Stimulated activated CD4-positive, alpha-beta T cell treated with anti-CD3 and anti-CD28 coated beads, TNF-alpha, amount 100 ng/mL, for 48 hours (primary cell): ENCODE measurements at places on chromosomes 16 and 17.

DNA sequence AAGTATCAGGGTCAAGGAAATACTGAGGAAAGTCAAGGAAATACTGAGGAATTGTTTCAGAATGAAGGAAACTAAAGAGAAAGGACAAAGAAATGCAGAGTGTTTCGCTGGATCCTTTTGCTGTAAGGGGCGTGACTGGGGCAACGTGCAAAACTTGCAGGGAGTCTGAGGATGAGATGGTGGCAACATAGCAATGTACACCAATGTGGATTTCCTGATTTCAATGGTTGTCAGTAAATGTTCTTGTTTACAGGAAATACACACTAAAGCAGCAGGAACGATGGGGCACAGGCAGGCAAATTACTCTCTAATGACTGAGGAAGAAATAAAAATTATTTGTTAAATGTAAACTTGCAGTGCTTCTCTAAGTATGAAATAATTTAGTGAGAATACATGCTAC lies 34.4 kb downstream of the ZZEF1 start:
- DNase-seq = no peak

- no peak for DNase-seq
Measured at GRCh38 chr16:27646806-27647205, 96.9 kb downstream of the KATNIP start.

DNA sequence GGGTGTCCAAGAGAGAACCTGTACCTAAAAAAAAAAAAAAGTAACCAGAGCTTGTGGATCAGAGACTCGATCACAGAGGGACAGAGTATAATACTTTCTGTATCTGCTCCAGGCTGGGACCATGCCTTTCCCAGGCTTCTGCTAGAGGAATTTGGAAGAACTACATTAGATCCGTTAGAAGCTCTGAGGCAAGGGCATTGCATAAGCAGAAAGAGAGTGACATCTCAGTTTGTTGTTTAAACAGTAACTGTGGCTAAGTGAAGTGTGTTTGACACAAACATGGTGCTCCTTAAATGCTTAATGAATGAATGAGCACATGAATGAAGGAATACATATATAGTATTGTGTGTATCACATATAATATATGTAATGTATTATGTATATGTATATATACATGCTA lies 131.2 kb downstream of the HS3ST3B1 start:
- DNase-seq = no peak

GRCh38 chr17:45650561-45650960 lies 133.6 kb upstream of the CRHR1 start:
- no peak for DNase-seq

GRCh38 chr17:82107341-82107860 lies 9.4 kb upstream of the FASN start:
- DNase-seq = no peak

DNA sequence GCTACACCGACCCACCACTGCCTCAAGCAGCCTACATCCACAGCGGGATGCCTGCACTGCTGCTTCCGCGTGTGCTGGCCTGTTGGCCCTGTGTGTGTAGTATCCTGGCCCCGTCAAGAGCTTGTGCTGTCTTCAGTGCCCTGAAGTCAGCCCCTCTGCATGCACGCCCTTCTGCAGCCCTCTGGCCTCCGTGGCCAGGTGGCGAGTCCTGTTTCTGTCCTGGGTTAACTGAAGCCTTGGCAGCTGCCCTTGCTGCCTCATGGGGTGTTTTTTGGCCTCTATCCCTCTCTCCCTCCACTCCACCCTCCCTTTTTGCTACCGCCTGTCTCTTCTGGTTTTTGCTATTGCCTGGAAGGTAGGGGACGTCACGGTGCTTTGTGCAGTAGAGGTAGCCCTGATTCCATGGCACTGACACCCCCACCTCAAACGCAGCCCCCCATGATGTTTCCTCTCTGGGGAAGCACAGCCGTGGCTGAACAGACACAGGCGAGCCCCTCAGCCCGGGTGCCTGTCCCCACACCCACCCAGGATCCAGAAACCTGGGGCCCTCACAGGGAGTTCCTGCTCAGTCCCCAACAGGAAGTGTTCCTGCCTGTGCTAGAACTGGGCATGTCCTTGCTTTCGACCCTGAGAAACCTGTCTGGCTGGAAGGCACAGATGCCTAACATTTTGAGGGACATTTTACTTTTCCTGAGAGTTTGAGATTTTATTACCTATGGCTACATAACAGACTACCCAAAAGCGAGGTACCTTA lies 18.8 kb upstream of the AMZ2 start:
- DNase-seq = no peak

DNA sequence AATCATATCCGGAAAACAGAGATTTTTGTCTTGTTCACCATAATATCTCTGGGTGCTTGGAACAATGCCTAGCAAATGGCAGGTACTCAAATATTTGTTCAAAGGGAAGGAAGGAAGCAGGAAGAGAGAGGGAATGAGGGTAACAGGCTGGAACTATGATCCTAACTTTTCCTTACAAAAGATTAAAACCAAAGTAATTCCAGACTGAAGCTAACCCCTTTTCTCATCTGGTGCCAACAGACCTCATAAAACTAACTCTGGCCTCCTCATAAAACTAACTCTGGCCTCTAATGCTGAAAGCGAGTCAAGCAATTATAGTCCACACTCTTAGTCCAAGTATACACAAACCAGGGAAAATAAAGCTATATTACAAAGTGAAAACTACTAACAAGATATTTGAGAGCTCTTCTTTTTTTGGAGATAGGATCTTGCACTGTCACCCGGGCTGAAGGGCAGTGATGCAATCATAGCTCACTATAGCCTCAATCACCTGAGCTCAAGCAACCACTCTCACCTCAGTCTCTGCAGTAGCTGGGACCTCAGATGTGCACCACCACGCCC lies 84.6 kb downstream of the KANSL1 start:
- DNase-seq = no peak

DNA sequence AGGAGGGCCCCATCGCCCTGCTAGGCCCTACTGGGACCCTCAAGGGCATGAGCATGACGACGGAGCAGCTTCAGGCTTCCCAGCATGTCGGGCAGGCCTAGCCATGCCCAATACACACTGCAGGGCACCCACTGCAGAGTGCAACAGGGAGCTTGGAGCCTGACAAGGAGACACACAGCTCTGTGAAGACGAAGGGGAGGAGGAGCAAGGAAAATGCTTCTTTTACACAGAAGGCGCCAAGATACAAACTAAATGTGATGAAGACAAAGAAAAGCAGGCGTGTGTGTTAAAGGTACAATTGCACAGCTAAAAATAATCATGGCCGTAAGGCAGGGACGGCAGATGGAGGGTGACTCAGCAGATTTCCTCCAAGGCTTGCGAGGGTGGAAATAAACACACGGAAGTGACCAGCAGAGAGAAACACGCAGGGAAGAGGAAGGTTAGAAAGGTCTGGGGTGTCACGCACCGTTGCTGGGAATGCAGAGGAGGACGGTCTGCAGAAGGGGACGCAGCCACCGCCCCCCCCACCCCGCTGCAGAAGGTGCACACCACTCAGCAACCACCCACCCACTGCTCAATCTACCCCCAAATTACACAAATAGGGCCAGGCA lies 108.5 kb downstream of the ZNF778 start:
- no peak for DNase-seq

DNA sequence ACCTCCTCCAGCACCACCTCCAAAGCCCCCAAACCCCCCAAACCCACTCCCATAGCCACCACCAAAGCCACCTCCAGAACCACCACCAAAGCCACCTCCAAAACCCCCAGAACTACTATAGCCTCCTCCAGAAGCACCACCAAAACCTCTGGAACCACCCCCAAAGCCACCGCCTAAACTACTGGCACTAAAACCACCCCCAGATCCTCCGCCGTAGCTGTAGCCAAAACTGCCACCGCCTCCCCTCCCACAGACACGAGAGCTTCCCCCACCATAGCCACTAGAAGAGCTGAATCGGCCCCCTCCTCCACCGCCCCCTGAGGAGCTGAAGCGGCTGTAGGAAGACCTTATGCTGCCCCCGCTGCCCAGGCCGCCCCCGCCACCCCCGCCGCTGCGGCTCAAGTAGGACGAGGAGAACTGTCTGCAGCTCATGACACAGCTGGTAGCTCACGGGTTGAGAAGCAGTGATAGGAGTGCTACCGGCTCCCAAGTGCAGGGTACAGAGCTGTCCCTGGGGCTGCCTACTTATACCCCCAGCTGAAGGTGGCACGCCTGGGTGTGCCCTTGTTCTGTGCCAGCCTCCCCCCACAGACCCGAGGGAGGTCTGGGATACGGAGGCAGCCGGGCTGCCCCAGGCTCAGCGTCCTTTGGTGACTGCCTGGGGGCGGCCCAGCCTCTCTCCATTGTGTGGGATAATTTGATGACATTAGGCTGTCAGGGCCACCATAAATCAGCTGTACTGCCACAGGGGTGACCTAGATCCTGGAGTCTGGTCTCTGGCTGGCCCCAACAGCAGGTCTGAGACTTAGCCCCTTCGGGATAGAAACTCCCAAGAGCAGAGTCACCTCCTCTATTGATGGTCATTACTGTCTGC lies at the start of gene KRT9:
KRT9 (minus strand) TSS at position 499 of the 874 bp plus-strand sequence; CDS start at position 432, 67 bp downstream.
- DNase-seq = no peak

DNA sequence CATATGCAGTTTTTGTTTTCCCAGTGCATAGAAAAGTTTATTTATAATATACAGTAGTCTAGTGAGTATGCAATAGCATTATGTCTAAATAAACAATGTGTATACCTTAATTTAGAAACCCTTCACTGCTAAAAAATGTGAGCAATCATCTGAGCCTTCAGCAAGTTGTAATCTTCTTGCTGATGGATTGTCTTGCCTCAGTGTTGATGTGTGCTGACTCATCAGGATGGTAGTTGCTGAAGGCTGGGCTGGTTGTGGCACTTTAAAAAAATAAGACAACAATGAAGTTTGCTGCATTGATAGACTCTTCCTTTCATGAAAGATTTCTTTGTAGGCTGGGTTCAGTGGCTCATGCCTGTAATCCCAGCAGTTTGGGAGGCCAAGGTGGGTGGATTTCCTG lies 13.9 kb upstream of the CAPNS2 start:
- no peak for DNase-seq

GRCh38 chr16:85690469-85691064 lies 1.8 kb upstream of the GINS2 start:
- no peak for DNase-seq

DNA sequence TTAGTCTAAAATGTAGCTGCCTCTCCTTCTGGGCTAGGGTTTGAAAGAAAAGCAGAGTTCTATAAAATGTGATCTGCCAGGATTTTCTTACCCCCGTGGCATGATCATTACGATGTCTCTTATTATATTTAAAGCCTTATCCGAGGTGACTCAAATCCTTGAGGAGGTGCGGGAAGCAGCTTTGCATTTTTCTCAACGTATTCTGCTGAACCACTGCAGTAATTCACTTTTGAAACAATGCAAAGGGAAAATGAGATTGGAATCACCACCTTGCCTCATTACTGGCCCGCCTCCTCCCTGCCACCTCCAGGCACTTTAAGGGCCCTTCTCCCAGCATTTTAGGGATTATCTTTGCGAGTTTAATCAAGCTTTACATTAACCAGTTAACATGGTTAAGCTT lies 9.7 kb upstream of the NOG start:
- DNase-seq = no peak

- no peak for DNase-seq
Measured at GRCh38 chr17:17511293-17511741, 15.1 kb upstream of the RASD1 start.

DNA sequence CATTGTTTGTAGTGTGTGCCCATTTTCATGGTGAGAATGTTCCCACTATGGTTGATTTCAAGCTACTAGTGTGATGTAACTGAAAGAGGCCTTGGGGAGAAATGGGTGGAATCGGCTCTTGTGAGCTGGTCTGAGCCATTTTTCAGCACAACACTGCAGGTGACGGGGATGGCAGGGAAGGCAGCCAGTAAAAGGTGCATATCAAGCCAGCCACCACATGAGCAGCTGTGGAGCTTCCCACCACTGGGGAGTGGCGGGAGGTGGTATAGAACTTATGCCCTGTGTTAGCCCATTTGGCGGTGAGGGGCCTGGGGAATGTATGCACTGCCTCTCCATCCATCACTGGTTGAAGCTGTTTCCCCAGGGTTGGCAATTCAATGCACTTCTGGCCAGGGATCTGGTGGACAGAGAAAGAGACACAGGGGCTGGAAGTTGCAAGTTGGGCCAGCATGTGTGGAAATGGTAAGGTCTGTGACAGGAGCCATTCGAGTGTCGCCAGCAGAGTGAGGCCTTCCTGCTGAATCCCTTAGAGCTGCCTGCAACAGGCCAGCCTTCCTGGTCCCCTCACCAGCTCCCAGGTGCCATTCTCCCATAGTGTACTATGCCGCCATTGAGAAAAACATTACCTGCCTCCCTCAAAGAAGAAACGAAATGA lies 31.7 kb upstream of the BRD7 start:
- DNase-seq = no peak

GRCh38 chr16:88466175-88466862 lies 13.2 kb downstream of the ZFPM1 start:
- no peak for DNase-seq

DNA sequence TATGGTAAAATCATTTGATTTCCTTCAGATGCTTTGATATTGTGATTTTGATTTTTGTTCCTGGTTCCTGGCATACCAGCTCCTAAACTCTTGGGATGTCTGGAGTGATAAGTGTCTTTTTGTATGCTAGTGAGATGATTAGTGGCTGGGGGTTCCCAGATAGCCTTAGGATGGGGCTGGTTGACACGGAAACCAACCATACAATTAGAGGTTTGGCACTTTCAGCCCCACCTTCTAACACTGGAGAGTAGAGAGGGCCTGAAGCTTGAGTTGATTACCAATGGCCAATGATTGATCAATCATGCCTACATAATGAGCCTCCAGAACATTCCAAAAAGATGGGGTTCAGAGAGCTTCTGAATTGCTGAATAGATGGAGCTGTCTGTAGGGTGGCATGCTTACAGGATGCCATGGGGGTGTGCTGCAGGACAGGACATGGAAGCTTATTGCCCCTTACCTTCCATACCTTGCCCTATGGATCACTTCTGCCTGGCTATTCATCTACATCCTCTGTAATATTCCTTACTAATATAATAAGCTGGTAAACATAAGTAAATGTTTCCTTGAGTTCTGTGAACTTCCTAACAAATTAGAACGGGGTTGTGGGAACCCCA lies 22.8 kb downstream of the RNF112 start:
- DNase-seq = no peak

DNA sequence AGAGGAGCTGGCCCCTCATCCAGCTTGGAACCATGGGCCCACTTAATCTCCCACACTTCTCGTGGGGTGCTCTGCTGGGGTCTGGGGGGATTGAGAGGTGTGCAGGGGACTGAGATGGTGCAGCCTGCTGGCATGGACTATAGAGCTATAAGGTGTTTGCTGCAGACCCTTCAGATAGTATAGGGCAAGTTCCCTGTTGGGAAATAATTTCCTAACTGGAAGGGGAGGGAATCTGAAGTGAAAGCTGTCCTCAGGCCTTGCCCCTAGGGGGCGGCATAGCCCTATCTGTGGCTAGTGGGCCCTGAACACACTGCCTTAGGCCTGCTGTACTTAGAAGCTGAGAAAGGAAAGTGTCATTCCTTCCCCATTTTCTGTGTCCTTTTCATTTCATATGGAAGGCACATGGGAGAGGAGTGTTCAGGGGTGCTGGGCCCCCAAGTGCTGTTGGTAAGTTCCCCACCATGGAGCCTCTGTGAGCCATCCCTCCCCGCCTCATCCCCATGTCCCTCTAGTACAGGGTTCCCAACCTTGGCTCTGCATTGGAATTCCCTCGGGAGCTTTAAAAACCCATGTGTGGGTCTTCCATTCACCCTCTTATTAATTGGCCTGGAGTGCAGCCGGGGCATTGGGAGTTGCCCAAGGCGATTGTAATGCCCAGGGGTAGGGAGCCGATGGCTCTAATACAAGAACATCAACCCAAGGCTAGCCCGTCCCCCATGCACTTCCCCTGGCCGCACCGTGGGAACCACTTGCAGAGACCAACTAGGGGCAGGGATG lies 19.7 kb downstream of the GOSR2 start:
- no peak for DNase-seq
